AML-193 (cell line): ENCODE measurements at places on chromosomes 11 and 22.

- no peak for DNase-seq
Observed at GRCh38 chr22:44906248-44906936, 103.4 kb downstream of the PHF21B start.

GRCh38 chr22:24412274-24412673 lies 15.1 kb upstream of the ADORA2A start:
- DNase-seq: no peak

- peak; percentile 33 for DNase-seq
Observed at GRCh38 chr11:70270877-70271648, 573 bp downstream of the PPFIA1 start.

- no peak for DNase-seq
Observed at GRCh38 chr22:38750104-38750503, 5.7 kb downstream of the SUN2 start.

- no peak for DNase-seq
Observed at GRCh38 chr11:9738116-9738515, 74.2 kb downstream of the SWAP70 start.

DNA sequence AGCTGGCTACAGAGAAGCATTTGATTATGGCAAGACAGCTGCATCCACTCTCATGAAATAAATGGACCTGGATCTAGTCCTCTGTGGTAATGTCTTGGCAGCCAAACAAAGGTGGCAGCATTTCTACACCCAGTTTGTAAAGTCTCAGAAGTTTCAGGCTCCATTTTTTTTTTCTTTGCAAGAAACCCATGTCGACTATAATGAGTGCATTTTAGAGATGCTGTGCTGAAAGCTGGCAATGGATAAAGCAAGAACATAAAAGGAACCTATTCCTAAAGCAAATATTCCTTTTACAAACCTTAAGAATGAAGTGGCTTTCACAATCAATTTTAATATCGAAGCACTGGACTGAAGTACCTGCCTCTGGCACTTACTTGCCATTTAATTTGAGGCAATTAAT lies 33.5 kb downstream of the THAP12 start:
- no peak for DNase-seq

DNA sequence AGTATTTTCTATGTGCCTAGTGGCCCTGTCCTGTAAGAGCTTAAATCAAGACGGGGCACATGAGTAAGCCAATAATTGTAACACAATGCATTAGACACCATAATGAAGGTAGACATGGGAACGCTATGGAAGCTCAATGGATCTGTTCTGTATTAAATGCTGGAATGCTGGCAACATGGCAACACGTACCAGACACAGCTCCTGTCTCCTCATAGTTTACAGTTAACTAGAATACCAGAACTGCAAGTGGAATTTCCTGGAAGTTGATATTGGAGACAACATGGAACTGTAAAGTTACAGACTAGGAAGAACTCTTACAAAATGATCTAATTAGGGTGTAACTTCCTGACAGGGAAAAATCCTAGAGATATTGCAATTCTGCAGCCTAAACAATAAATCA lies 12.4 kb downstream of the P4HA3 start:
- DNase-seq: no peak

GRCh38 chr11:70116386-70117065 lies 38.4 kb downstream of the ANO1 start:
- no peak for DNase-seq
